ENCODE measurements at places on chromosomes 5 and 9. TPM values are rescaled to one million over a fixed set of nuclear protein-coding genes. Genes with fewer than 3 reads are reported as not detected.

OR13D1 gene
- not detected for total RNA-seq

TMEFF1 gene
- 1.1 TPM for total RNA-seq

BRINP1 gene
- 0.10 TPM for total RNA-seq

ENTREP1 gene
- total RNA-seq, result 0.60 TPM

SLC45A2 gene
- not detected for total RNA-seq

PCDHB9 gene
- total RNA-seq, result 0.26 TPM

ADGRV1 gene
- total RNA-seq, result 0.62 TPM

NIM1K gene
- 0.50 TPM for total RNA-seq

FTMT gene
- not detected for total RNA-seq

SLIT3 gene
- total RNA-seq, result 13.2 TPM

AK6 gene
- 45.7 TPM for total RNA-seq

SLC36A3 gene
- total RNA-seq, result not detected

PCSK5 gene
- 1.3 TPM for total RNA-seq

ADRB2 gene
- 0.92 TPM for total RNA-seq

CRB2 gene
- total RNA-seq, result 0.06 TPM

SPAG8 gene
- 0.56 TPM for total RNA-seq

NUTM2F gene
- total RNA-seq, result not detected

HAPLN1 gene
- not detected for total RNA-seq

GLDC gene
- 13.3 TPM for total RNA-seq

FAM221B gene
- total RNA-seq, result not detected

RXFP3 gene
- total RNA-seq, result not detected

ANKRD20A1 gene
- total RNA-seq, result 1.8 TPM

SLC6A18 gene
- total RNA-seq, result not detected

AJM1 gene
- total RNA-seq, result 4.6 TPM

PTCD2 gene
- total RNA-seq, result 10.4 TPM

PARP8 gene
- total RNA-seq, result 0.07 TPM

CCNJL gene
- total RNA-seq, result 10.0 TPM

SLC6A7 gene
- total RNA-seq, result 0.05 TPM

TCF7 gene
- total RNA-seq, result 11.3 TPM

Measured in A549 treated with Mapracorat at 1 μM for 4 hours (cell line).